ENCODE measurements at places on chromosomes 3 and 15. TPM values are rescaled to one million over a fixed set of nuclear protein-coding genes. Genes with fewer than 3 reads are reported as not detected.

GHRL gene
- not detected for total RNA-seq

GNAT1 gene
- total RNA-seq = not detected

VEPH1 gene
- total RNA-seq = 72.0 TPM

P2RY14 gene
- not detected for total RNA-seq

CRTC3 gene
- total RNA-seq = 22.5 TPM

HDGFL3 gene
- total RNA-seq = 23.9 TPM

MOBP gene
- not detected for total RNA-seq

PLA2G4D gene
- not detected for total RNA-seq

CACNA2D3 gene
- total RNA-seq = 0.03 TPM

ALCAM gene
- 160 TPM for total RNA-seq

AKAP13 gene
- 60.5 TPM for total RNA-seq

TEX55 gene
- not detected for total RNA-seq

INKA1 gene
- total RNA-seq = 5.7 TPM

CCDC12 gene
- total RNA-seq = 15.2 TPM

ZNF662 gene
- 2.3 TPM for total RNA-seq

TMC3 gene
- 0.20 TPM for total RNA-seq

GCSAM gene
- not detected for total RNA-seq

BTD gene
- total RNA-seq = 38.2 TPM

PCBP4 gene
- 62.8 TPM for total RNA-seq

ILDR1 gene
- not detected for total RNA-seq

SCAMP2 gene
- 28.7 TPM for total RNA-seq

FOXB1 gene
- total RNA-seq = not detected

VIPR1 gene
- 2.2 TPM for total RNA-seq

ZNF80 gene
- total RNA-seq = not detected

SNTN gene
- total RNA-seq = not detected

PAQR9 gene
- 0.36 TPM for total RNA-seq

ARL13B gene
- total RNA-seq = 9.5 TPM

USP13 gene
- total RNA-seq = 8.6 TPM

CCDC51 gene
- total RNA-seq = 12.6 TPM

FSIP1 gene
- total RNA-seq = 1.6 TPM

SENP5 gene
- total RNA-seq = 44.0 TPM

FBXW12 gene
- total RNA-seq = not detected

CYP8B1 gene
- total RNA-seq = not detected

DCBLD2 gene
- 450 TPM for total RNA-seq

UQCRC1 gene
- total RNA-seq = 229 TPM

C3orf20 gene
- under 0.01 TPM for total RNA-seq

SH3BP5 gene
- total RNA-seq = 21.7 TPM

GHSR gene
- total RNA-seq = not detected

UNC45A gene
- 109 TPM for total RNA-seq

UBA7 gene
- total RNA-seq = 54.4 TPM

ST3GAL6 gene
- 19.9 TPM for total RNA-seq

EOGT gene
- total RNA-seq = 31.1 TPM

CCDC54 gene
- total RNA-seq = not detected

CCDC39 gene
- not detected for total RNA-seq

CATSPER2 gene
- 2.0 TPM for total RNA-seq

SI gene
- not detected for total RNA-seq
